ENCODE measurements at places on chromosomes 6 and 20. TPM values are rescaled to one million over a fixed set of nuclear protein-coding genes. Genes with fewer than 3 reads are reported as not detected.

DNA sequence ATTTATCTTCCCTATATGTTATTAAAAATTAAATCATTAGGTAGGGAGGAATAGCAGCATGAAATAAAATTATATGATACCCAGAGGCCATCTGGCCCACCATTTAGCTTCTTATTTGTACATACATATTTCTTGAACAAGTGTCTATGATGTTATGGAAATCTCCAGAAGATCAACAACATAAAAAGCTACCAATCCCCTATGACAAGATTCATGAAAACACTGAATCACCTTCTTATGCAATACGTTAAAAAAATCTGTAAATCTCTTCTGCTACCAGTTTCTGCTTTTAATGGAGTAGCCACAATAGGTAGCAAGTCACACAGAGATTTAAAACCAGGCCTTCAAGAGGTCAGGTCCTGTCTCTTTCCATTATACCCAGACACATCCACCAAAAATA is 125.8 kb upstream of the ENPP5 start:
- no peak for DNase-seq

DNA sequence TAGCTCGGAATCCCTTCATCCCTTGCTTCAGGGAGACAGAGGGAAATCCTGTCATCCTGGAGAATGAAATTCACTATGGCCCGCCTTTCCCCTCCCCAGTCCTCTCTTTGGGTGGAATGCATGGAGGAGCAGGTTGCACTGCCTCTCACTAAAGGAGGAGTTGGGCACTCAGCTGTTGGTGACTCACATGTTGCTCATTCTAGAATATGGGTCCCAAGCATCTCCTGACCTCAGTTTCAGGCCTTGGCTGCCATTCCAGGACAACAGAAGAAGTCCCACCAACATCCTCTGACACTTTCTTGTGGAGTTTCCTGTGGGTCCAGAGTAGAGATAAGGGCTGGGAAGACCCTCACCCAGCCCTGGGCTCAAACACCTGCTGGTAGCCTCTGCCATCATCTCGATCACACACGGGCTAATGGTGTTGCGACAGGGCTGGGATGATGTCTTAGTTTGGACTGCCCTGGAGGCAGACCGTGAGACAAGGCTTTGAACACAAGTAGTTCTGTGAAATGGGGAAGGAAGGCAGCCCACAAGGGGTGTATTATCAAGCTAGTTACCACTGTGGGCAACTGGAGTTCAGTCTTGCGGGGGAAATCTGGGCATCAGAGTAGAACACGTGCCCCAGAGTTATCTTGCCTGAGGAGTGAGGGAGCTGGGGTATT is 52.4 kb upstream of the RNF24 start:
- DNase-seq: no peak

DNA sequence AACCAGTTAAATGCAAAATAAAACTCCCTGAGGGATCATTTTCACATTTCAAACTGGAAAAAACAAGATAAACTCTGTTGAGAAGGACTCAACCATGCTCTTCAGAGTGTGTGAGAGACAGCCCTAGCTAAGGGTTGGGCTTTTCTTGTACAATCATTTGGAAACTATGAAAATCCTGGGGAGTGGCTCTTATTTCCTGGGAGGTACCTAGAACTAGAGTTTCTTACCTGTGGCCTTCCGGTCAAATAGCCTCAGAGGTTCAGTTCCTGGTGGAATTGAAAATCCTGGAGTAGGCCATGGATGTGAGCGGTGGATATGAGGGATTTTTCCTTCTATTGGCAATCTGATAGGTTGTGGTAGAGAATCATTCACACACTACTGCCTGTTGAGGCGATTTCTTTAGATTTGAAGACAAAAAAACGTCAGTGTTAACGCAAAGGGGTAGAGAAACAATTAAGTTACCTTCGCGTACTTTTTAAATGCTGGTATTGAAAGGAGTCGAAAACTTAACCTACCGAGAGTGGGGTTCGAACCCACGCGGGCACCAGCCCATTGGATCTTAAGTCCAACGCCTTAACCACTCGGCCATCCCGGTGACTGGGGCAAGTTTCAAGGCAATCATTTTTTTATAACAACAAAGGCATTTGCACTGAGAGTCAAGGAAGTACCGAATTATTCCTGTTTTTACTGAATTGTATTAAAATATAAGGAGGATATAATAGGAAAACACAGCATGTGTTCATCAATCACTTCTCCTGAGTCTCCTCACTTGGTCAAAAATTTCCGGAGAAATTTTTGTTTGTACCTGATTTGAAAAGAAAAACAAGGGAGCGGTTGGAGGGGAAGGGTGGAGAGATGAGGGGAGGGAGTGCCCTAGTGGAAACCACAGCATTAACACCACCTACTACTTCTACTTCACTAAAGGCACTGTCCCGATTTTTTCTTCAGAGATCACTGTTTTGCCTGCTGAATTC is 191.3 kb downstream of the OR2B2 start:
- no peak for DNase-seq

- DNase-seq: no peak
Measured at GRCh38 chr6:56065408-56065807, 182.0 kb downstream of the COL21A1 start.

GRCh38 chr6:90162648-90163387 is 133.8 kb downstream of the BACH2 start:
- DNase-seq: no peak

Gene ADGRF5
- 29.2 TPM for polyA plus RNA-seq

Gene EPHA7
- polyA plus RNA-seq: 51.7 TPM

Measured in renal pelvis (tissue), 12 donors.